Stimulated activated CD8-positive, alpha-beta memory T cell treated with anti-CD3 and anti-CD28 coated beads, Interleukin-4, amount 100 ng/mL, for 1 hour (primary cell): ENCODE measurements at places on chromosomes 3 and 15.

- no peak for DNase-seq
Measured at GRCh38 chr3:184593220-184593927, 31.8 kb downstream of the EPHB3 start.

DNA sequence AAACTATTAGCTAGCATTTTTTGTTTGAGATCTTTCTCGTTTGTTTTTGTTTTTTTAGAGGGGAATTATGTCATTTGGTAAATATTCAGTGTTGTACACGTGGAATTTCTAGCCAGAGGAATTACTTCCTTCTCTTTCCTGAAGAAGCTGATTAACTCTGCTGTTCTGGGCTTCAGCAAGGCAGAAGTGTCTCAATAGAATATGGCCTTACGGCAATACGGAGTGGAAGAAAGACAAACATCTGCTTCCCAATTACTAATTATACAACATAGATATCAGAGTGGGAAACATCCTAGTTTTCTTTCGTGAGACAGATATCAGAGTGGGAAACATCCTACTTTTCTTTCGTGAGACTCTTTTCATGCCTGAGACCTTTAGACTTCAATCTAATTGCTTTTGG lies 11.9 kb downstream of the P3H2 start:
- DNase-seq, result no peak

DNA sequence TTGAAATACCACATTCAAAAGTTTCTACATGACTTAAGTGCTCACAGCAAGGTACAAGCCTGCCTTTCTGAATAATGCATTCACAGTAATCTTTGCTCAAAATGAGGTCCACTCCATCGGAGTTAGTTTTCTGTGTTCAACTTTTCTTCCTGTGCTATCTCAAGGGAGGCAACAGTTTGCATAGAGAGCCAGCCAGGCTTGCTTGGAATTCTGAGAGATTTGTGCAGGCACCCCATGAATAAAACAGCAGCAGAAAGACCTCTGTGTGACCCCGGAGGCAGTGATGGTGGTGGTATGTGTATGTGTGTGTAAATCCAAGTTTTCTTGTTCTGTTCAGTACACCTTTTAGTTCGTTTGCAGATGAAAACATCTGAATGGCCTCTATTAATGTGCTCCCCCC lies 124.0 kb downstream of the ADAMTS9 start:
- DNase-seq, result no peak

GRCh38 chr15:26634319-26634718 lies 138.5 kb downstream of the GABRB3 start:
- DNase-seq, result no peak

DNA sequence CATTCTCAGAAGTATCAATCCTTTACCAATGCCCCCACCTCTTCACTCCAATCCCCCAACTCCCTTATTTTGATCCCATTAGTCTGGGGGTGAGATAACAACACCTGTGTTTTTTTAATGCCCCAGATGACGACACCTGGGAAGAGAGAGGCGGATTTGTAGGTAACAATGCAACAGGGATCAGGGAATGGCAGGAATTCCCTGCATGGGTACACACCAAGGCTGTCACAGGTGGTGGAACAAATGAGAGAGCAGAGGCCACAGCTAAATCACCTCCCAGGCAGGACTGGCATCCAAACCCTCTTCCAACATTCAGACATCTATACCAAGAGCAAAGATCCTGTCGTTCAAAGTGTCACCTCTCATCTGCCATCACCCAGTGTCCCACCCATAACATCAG lies 319.2 kb upstream of the TRIM42 start:
- no peak for DNase-seq

- no peak for DNase-seq
Measured at GRCh38 chr15:33402600-33402999, 91.8 kb downstream of the RYR3 start.

DNA sequence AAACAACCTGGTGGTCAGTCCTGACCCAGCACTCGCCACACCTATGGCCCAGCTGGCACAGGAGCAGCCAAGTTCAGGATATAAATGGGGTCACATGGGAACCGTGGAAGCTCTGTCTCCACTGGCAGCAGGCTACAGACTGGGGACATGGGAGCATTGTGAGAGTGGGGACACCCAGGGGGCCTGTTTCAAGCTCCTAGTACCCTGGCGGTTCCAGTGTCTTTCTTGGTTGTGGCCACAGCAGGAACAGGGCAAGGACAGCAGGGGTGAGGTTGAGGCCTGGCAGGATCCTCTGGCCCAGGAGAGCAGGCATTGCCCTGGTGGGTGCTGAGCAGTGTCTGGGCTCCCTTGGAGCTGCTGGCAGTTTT lies 1.9 kb downstream of the CSK start:
- DNase-seq, result no peak

DNA sequence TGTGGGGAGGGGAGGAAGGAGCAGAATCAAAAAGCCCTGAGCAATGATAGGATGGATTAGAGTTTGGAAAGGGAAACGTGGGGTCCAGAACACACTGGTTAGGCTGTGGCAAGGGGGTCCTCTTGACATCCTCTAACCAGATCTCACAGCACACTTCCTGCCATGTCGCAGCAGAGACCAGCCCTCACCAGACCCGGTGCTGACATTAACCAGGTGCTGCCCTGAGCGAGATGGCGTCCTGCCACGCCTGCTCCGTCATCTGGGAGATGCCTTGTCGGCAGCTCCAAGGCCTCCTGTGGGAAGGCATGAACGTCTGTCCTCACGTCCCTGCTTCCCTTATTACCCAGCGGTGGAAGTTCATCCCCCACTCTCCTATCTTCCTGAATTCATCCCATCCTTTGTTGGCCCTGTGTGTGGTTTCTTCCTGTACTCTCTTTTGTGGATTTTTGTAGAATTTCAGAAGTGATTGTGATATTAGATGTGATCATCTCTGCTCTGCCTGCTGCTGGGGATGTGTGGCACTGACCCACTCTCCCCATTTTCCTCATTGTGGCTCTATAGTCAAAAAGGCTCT lies 29.4 kb upstream of the MYZAP start:
- DNase-seq, result no peak

- DNase-seq, result no peak
Measured at GRCh38 chr3:119531151-119531550, 28.3 kb downstream of the CD80 start.

- DNase-seq, result no peak
Measured at GRCh38 chr15:25793354-25794050, 69.6 kb downstream of the ATP10A start.

- DNase-seq, result no peak
Measured at GRCh38 chr3:72606005-72606800, 242.0 kb downstream of the SHQ1 start.

- no peak for DNase-seq
Measured at GRCh38 chr3:4503050-4503449, 9.9 kb downstream of the ITPR1 start.

- no peak for DNase-seq
Measured at GRCh38 chr3:172592898-172593669, 69.9 kb upstream of the TNFSF10 start.

GRCh38 chr15:76038512-76038911 lies 21.3 kb upstream of the TMEM266 start:
- DNase-seq, result no peak

DNA sequence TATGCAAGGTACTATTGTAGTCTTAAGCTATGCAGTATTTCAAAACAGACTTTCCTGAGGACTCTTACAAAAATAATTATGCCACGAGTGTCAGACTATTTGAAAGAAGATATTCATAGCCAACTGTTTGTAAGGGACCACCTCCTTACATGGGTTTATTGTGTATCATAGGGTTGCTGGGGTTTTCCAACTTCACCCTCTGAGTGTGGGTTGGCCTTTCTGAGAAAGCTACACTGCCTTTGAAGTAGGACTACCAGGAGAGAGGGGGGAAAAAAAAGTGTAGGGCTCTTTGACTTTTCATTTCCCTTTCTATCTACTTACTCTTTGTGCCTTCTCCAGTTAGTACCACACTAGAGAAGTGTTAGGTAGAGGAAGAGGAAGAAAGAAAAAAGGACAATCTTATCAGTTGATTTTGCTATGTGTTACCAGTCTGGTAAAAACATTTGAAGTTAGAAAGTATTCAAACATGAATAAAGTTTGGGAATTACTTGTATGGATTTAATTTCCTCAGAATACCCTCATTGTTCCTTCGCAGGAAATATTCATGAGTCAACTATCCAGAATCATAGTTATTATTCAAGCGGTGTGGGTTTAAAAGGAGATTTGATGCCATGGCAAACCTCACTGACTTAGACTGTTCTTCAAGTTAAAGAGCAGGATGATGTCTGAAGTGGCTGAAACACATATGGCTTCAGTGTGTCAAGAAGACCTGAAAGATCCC lies 329.3 kb upstream of the THBS1 start:
- DNase-seq, result no peak

- no peak for DNase-seq
Measured at GRCh38 chr3:102741105-102741504, 306.3 kb downstream of the ZPLD1 start.

- no peak for DNase-seq
Measured at GRCh38 chr3:40971191-40972168, 227.8 kb upstream of the CTNNB1 start.

- DNase-seq, result no peak
Measured at GRCh38 chr3:171334465-171334811, 125.8 kb downstream of the TNIK start.

DNA sequence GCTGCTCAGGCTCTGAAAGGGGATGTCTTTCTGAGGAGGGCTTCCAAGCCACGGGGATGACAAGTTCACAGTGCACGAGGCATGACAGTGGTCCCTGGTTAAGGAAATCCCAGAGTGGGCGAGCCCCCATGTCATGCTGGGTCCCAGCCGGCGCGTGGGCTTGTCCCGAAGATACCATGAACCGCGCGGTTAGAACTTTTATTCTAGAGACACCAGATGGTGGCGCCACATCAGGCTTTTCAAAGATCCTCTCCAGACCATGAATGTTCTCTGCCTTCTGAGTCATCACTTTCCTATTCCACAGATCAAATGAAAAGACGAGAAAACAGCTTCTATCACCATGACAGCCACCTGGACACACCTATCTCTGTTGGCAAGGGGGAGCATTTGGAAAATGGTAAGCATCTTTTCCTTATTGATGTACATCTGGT lies 227.8 kb upstream of the LYSMD4 start:
- DNase-seq, result no peak

GRCh38 chr15:68328443-68328842 lies 50.9 kb downstream of the FEM1B start:
- no peak for DNase-seq

GRCh38 chr15:47870956-47871625 lies 153.8 kb downstream of the SEMA6D start:
- DNase-seq, result no peak

- no peak for DNase-seq
Measured at GRCh38 chr3:48644898-48645760, 9.9 kb upstream of the SLC26A6 start.

DNA sequence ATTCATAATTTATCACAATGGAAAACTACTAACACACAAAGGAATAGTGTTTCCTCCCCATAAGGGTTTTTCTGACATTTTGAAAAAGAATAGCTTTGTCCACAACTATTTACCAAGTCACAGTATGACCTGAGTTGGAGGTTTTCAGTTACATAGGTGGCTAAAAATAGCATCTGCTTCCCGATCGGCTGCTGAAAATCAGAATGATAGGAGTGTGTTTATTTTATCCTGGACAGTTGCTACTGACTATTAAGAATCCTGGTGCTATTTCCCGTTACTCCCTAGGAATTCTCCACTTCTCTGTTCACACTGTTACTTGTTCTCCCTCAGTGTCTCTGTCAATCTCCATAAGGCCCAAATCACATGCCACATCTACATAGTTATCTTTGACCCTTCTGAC lies 353.9 kb upstream of the RARB start:
- no peak for DNase-seq

- no peak for DNase-seq
Measured at GRCh38 chr3:135237371-135238143, 442.5 kb downstream of the EPHB1 start.

DNA sequence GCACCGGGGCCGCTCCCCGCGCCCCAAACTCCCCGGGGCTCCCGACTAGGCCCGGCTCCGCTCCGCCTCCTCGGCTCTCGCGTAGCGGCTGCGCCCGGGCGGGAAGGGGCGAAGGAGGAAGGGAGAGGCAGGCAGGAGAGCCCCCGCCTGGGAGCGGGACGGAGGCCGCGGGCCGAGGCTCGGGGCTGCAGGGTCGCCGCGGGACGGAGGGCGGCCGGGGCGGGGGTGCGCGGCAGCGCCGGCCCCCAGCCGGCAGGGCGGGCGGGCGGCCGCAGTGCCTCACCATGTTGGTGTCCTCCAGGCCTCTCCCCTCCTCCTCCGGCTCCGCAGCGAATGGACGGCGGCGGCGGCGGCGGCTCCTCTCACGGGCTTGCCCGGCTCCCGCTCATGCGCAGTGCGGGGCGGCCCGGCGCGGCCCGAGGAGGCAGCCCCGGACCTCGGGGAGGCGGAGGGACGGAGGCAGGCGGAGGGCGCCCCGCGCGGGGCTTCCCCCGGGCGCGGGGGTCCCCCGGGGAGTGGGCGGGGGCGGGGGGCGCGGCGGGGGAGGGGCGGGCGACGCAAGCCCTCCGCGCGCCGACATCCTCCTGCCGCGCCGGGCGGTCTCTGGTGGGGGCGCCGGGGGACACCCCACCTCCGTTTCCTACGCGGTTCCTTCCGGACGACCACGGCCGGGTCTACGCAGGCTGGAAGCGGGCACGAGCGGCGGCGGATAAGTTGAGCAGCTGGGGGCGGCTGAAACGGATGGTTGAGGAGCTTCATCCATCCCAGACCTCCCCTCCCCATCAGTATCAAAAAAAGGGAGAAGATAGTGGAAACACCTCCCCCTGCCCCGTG lies at the start of gene DCUN1D1:
DCUN1D1 (minus strand) TSS at position 335 of the 834 bp plus-strand sequence; CDS start at position 286, 49 bp downstream.
- DNase-seq, result peak; percentile 73

DNA sequence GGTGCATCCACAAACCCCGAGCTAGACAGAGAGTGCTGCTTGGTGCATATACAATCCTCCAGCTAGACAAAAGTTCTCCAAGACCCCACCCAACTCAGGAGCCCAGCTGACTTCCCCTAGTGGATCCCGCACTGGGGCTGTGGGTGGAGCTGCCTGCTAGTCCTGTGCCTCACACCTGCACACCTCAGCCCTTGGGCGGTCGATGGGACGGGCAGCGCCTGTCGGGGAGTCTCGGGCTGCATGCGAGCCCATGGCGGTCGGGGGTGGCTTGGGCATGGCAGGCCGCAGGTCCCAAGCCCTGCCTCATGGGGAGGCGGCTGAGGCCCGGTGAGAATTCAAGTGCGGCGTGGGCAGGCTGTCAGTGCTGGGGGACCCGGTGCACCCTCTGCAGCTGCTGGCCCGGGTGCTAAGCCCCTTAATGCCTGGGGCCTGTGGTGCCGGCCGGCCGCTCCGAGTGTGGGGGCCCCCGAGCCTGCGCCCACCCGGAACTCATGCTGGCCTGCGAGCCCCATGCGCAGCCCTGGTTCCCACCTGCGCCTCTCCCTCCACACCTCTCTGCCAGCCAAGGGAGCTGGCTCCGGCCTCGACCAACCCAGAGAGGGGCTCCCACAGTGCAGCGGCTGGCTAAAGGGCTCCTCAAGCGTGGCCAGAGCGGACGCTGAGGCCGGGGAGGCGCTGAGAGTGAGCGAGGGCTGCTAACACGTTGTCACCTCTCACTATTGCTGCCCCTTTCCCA lies 31.0 kb downstream of the ZNF589 start:
- DNase-seq, result no peak
